ENCODE measurements at places on chromosomes 4 and X. TPM values are rescaled to one million over a fixed set of nuclear protein-coding genes. Genes with fewer than 3 reads are reported as not detected.

Gene EFNB1
- total RNA-seq = 17.0 TPM

Gene CCDC149
- total RNA-seq = 43.4 TPM

Gene CAPN6
- total RNA-seq = 2.1 TPM

Gene CXXC4
- 0.93 TPM for total RNA-seq

DNA sequence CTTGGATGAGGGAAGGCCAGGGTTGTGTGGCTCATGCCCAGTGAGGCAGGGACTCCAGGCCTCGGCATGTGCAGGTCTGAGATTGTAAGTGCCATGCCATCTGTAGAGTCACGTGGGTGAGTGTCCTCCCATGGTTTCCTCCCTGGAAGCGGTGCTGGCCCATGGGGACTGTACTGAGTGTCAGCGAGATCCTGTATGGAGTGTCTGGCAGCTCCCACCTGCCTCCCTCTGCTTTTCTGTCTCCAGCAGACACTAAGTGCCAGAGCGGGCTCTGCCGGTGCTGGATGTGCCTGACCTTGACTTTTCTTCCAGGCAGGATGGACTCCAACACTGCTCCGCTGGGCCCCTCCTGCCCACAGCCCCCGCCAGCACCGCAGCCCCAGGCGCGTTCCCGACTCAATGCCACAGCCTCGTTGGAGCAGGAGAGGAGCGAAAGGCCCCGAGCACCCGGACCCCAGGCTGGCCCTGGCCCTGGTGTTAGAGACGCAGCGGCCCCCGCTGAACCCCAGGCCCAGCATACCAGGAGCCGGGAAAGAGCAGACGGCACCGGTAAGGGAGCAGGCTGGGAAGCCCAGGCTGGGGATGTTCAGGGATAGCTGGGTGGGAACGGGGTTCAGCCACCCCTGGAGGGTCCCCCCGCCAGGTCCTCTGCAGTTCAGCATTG, 7.6 kb downstream of the WFS1 start:
- no peak for DNase-seq

DNA sequence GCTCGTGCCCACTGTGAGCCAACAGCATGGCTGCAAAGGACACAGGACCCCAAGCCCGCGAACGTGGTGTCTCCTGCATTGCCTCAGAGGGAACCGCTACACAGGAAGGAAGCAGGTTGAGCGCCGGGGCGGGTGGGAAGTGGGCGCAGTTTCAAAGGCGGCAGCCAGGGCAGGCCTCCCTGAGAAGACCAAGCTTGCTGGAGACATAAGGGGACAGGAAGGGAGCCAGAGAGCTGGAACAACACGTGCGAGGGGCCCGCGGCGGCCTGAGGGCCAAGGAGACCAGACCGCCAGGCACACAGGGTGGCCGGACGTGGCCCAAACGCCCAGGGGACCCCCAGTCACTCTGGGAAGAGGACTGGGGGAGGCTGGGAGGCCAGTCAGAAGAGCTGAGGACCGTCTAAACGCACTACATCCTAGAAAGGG, 32.0 kb downstream of the CTBP1 start:
- no peak for DNase-seq

DNA sequence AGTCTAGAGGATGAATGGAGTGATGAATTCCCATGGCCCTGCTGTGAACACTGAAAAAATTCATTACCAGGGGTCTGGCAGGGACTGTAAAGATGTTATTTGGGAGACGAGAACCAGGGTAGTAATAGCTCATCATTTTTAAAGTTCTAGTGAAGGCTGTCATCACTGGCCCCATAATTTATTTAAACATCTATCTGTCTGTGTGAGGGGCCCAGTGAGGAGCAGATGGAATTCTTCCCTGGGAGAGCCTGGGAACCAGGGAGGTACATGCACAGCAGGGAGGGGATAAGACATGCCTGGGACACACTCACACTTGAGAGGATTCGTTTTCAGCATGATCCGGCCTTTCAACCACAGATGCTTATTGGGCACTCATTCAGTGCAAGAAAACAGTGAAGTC, 162.0 kb downstream of the PDGFRA start:
- no peak for DNase-seq

- no peak for DNase-seq
Observed at GRCh38 chrX:92232182-92232581, 453.0 kb downstream of the PCDH11X start.

DNA sequence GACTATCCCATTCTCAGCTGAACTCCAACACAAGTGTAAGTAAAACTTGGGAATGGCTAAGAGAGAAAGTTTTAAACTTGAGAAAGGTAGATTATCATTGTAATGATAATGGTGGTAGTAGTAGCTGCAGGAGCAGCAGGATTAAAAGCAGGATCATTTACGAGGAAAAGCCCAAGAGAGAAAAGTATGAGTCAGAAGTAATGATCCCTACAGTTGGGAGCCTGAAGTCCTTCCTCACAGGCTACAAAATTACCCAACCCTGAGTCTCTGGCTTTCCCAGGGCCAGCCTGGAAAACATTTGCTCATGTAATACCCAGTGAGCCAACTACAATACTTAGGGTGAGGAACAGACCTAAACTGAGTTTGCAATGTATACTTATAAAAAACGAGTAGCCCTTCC, 4.4 kb upstream of the PRDM8 start:
- no peak for DNase-seq

Data from aorta (tissue), 5 donors.